ENCODE measurements at places on chromosomes 5 and 9. TPM values are rescaled to one million over a fixed set of nuclear protein-coding genes. Genes with fewer than 3 reads are reported as not detected.

CYFIP2 gene
- 4.4 TPM for polyA plus RNA-seq

AK6 gene
- 19.8 TPM for polyA plus RNA-seq

DIRAS2 gene
- not detected for polyA plus RNA-seq

AQP7 gene
- 548 TPM for polyA plus RNA-seq

TAF11L14 gene
- polyA plus RNA-seq: not detected

TMEM141 gene
- polyA plus RNA-seq: 89.2 TPM

EPB41L4A gene
- polyA plus RNA-seq: 6.1 TPM

IFNA21 gene
- polyA plus RNA-seq: not detected

DTWD2 gene
- 1.5 TPM for polyA plus RNA-seq

NTRK2 gene
- polyA plus RNA-seq: 11.7 TPM

CYLC2 gene
- polyA plus RNA-seq: not detected

ADCY2 gene
- 0.89 TPM for polyA plus RNA-seq

SPINK1 gene
- 20,988 TPM for polyA plus RNA-seq

FAM221B gene
- not detected for polyA plus RNA-seq

SPEF2 gene
- polyA plus RNA-seq: 2.6 TPM

PDE6A gene
- polyA plus RNA-seq: not detected

MLANA gene
- not detected for polyA plus RNA-seq

PFN3 gene
- not detected for polyA plus RNA-seq

GRM6 gene
- not detected for polyA plus RNA-seq

FSD1L gene
- polyA plus RNA-seq: 1.0 TPM

ST8SIA4 gene
- 0.45 TPM for polyA plus RNA-seq

GPR151 gene
- not detected for polyA plus RNA-seq

TXNDC8 gene
- not detected for polyA plus RNA-seq

IFNA1 gene
- polyA plus RNA-seq: not detected

PKD2L2 gene
- polyA plus RNA-seq: not detected

SIT1 gene
- polyA plus RNA-seq: 1.0 TPM

PDE8B gene
- 5.4 TPM for polyA plus RNA-seq

TUBB4B gene
- polyA plus RNA-seq: 317 TPM

INSL6 gene
- not detected for polyA plus RNA-seq

ORM1 gene
- 6.9 TPM for polyA plus RNA-seq

MAMDC2 gene
- 8.8 TPM for polyA plus RNA-seq

C5orf58 gene
- polyA plus RNA-seq: not detected

PCDHAC2 gene
- polyA plus RNA-seq: 0.11 TPM

GPX3 gene
- 431 TPM for polyA plus RNA-seq

SCGB3A2 gene
- polyA plus RNA-seq: not detected

SOHLH1 gene
- not detected for polyA plus RNA-seq

PCDHGB2 gene
- 0.90 TPM for polyA plus RNA-seq

ADAMTSL2 gene
- 2.7 TPM for polyA plus RNA-seq

SPATA31C1 gene
- not detected for polyA plus RNA-seq

IL3 gene
- polyA plus RNA-seq: not detected

GABRA1 gene
- polyA plus RNA-seq: 0.09 TPM

PPP2CA gene
- polyA plus RNA-seq: 95.5 TPM

IL4 gene
- not detected for polyA plus RNA-seq

DAPK1 gene
- polyA plus RNA-seq: 39.8 TPM

TUSC1 gene
- polyA plus RNA-seq: 29.5 TPM

FOXI1 gene
- not detected for polyA plus RNA-seq

IFNA7 gene
- not detected for polyA plus RNA-seq

CNTNAP3 gene
- polyA plus RNA-seq: 0.58 TPM

STKLD1 gene
- polyA plus RNA-seq: 0.45 TPM

Data from adipose tissue (tissue), 3 donors.